Brain microvascular endothelial cell (primary cell): ENCODE measurements at places on chromosomes 6 and 20.

GRCh38 chr6:73523434-73524123 lies 2.7 kb upstream of the EEF1A1 start:
- no peak for DNase-seq

DNA sequence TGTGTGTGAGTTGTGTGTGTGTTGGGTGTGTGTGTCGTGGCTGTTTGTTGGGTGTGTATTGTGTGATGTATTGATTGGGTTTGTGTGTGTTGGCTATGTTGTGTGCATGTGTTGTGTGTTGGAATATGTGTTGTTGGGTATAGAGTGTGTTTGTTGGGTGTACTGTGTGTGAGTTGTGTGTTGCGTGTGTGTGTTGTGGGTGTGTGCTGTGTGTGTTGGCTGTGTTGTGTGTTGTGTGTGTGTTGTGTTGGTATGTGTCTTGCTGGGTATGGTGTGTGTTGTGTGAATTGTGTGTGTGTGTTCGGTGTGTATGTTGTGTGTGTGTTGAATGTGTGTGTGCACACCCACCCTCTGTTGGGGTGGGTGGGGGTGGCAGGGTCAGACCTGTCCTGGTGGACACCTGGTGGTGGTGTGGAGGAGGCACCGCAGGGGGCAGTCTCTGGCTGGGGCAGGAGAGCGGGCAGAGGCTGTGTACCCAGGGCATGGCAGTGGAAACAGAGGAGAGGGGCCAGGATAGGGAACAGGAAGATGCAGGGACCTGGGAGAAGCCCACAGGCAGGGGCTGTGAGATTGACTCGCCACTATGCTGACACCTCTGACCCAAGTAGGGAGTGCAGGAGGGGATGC lies 25.5 kb upstream of the PXDC1 start:
- no peak for DNase-seq

DNA sequence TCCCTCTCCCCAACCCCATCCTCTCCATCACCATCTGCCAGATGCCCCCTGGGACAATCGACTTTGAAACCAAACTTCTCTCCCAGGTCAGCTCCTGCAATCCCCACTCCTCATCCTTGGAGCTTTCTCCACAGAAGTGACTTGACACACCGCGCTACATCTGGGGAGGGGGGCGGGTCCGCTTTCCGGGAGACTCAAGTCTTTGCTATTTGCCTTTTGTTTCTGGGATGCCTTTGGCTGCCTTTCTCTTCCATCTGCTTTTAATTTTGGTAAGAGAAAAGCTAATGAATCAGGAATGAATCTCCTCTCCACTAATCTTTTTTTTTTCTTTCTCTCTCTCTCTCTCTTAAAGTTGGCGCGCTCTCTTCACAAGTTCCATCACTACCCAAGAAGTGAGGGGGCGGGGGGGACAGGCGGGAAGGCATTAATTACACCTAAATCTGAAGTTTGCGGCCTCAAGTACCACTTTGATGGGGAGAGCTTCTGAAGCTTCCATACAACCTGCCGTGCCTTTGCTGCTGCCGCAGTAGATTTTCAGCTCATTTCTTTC lies 664 bp upstream of the TPBG start:
- DNase-seq, result peak; percentile 17

GRCh38 chr6:154614101-154614500 lies 103.6 kb upstream of the CNKSR3 start:
- no peak for DNase-seq

GRCh38 chr20:7497985-7498384 lies 442.3 kb downstream of the HAO1 start:
- peak; percentile 80 for DNase-seq

GRCh38 chr20:38358556-38358955 lies 12.3 kb downstream of the LBP start:
- no peak for DNase-seq

DNA sequence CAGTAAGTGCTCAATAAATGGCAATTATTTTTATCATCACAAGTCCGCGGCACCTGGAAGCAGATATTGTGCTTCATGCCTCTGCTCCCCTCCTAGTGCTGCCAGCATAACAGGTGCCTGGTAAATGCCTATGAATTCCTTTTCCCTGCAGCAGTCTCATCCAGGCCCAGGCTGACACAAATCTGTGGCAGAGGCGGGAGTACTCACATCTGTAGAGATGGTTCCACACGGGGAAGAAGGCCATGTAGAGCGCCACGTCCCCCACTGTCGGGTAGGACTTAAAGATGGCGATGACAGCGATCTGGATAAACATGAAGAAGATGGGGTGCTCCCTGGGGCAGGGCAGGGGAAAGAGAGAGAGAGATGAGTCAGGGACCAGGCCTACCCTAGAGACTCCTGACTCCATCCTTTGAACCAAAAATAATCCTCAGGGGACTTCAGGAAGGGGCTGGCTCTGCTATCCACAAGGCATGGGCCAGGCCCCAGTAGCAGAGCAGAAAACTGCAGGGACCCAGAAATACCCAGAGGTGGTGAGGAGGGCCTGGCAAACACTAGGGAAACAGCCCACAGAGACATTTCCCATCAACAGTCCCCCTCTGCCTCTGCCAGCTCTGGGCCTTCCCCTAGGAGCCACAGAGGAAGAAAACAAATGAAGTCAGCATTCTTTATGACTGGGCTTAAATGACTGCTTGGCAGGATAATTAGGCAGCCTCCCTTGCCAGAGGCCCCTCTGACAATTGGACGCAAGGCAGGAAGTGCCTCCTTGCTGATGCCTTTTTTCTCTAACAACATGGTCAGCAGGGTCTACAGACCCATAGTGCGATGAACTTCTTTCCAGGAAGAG lies 23.0 kb downstream of the MAP1LC3A start:
- DNase-seq, result peak; percentile 17

DNA sequence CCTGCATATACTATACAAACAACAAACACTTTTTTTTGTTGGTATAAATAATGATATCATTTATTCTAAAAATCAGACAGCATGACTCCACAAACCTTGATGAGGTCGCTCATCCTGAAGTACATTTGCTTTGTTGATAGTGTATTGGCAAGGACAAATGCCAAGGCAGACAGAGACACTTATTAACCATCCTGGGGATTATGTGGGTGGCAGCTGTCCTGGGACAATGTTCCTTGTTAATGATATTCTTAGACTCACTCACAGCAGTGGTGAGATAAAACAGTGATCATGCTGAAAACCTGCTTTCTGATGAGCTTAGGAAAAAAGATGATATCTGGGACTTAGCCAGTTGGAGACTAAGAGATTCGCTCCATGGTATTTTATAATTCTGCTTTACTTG lies 85.4 kb upstream of the OGFRL1 start:
- no peak for DNase-seq
